ENCODE measurements at places on chromosomes 3 and 15.
A peak's percentile ranks its signal among the peaks of the same experiment; 100 is the strongest.

DNA sequence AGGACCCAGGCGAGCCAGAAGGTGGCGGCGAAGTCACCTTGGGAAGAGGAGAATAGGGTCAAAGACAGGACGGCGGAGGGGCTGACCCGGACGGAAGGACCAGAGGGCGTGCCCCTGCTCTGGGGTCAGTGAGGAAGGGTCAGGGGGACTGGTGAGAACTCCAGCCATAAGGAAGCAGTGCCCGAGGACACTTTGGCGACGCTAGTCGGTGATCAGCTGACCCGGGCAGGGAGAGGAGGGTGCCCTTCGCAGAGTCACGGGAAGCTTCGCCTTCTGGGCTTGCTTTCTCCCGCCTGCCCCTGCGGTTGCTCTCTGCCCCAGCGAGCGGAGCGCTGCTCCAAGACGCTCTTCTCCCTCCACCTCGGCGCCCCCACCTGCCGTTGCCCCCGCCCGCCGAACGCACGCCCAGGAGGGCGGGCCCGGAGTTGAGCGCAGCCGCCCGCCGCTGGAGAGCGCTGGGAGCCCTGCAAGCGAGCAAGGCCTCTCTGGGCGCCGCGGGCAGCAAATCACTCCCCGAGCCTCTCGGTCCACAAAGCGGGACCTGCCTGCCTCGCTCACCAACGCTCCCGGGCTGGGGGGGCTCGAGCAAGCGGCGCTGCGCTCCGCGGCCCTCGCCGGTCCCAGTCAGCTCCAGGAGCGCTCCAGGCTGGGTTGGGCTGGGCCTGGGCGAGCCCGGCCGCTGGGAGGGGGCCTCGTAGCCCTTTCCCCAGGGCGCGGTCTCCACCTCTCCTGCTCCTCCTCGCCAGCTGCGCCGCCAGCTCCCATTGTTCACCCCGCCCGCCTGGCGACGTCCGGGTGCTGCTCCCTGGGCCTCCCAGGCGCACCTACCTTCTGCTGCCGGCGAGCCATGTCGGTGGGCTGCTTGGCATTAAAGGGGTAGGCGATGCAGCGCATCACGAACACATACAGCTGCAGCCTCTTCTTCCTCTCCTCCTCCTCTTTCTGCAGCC, 1.2 kb downstream of the CADPS start:
- DNase-seq: peak; percentile 66

DNA sequence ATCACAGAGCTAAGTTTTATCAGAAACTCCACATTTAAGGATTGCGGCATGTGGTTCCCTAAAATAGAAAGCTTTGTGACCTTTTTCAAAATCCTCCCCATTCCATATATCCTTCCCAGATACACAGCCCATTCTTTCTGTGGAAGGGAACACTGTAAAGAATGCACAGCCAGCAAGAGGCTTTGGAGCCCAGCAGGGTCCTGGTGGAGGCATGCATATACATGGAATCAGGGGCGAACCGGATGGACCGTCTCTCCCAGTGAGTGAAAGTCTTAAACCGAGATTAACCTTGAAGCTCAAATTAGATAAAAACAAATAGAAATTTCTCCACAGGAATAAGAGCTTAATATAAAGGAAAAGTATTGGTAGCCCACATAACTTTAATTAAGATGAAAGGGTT, 436.2 kb upstream of the MDFIC2 start:
- DNase-seq: no peak

GRCh38 chr3:34676436-34676835, 878.0 kb downstream of the PDCD6IP start:
- no peak for DNase-seq

GRCh38 chr3:144754076-144754783, 782.6 kb downstream of the DIPK2A start:
- DNase-seq: no peak

GRCh38 chr3:39453134-39453533, 14.3 kb upstream of the MOBP start:
- DNase-seq: no peak

DNA sequence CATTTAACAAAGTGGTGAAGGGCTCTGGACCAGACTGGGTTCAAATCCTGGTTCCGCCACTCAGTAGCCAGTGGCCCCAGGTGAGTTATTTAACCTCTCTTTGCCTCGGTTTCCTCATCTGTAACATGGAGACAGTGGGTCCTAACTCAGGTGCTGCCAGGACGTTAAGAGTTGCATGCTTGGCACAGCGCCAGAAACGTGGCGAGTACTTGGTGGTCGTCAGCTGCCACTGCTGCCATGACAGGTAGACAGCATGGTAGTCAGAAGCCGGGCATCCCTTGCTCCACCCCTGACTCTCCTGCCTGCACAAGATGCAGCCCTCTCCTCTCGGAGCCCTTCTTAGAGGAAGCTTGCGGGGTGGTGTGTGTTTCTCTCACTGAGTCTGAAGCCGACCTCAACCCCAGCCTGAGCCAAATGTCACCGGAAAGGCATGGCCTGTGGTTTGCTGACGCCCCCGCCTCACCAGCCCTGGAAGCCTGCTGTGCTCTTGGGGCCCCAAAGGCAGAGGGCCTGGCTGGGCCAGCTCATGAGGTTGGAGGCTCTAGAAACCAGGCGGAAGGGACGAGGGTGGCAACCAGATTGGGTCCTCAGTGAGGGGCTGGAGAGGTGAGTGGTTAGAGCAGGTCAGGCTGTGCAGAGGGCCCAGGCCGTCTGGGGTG, 160.8 kb upstream of the TLE3 start:
- DNase-seq: peak; percentile 87

DNA sequence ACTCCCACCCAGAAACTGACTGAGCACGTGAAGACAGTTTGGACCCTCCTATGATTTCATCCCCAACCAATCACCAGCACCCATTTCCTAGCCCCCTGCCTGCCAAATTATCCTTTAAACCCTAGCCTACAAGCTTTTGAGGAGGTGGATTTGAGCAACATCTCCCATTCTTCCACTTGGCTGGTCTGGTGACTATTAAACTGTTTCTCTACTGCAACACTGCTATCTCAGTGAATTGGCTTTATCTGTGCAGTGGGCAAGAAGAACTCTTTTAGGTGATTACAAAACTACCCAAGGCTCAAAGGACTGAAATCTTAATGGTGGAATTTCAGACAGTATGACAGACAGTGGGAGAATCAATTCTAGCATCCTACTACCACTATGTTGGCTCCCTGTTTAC, 57.6 kb downstream of the FOXB1 start:
- no peak for DNase-seq

DNA sequence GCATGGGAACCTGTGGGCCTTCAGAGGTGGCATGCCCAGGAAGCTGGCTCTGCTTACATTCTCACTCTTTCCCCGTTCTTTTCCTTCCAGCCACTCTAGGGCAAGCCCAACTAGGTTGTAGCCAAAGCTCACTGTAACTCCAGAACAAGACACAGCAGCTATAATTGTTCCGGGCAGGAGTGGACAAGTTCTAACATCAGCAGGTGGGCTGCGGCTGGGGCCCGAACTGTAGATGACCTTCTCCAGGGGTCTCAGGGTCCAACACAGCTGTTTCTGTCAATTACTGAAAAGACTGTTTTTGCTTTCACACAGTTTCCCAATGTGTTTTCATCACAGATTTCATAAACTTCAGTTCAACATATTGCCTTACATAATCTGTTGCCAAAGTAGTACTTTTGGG, 11.5 kb downstream of the RASGRP1 start:
- no peak for DNase-seq
